Activated T-cell treated with anti-CD3 and anti-CD28 coated beads, Interleukin-2, amount 50 U/mL, for 24 hours (primary cell): ENCODE measurements at places on chromosomes 12 and 14.

DNA sequence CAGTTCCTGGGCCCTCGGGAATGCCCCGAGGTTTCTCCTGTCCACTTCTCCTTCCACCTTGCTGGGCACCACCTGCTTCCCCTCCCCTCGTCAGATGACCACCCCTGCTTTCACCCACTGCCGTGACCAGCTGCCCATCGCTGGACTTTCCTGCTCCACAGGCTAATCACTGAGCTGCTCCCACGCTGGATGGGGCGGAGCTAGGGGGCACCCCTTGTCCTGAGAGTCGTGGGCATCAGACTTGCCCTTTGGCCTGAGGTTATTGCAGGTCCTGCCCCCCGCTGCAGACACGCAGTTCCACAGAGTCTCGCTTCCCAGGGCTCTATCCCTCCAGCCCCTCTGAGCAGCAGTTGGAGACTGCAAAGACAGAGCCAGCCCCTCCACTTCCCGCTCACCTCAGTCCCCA lies 427 bp downstream of the SLC6A12 start:
- DNase-seq, result no peak

GRCh38 chr12:102950107-102950949 lies 7.1 kb upstream of the ASCL1 start:
- DNase-seq, result no peak

DNA sequence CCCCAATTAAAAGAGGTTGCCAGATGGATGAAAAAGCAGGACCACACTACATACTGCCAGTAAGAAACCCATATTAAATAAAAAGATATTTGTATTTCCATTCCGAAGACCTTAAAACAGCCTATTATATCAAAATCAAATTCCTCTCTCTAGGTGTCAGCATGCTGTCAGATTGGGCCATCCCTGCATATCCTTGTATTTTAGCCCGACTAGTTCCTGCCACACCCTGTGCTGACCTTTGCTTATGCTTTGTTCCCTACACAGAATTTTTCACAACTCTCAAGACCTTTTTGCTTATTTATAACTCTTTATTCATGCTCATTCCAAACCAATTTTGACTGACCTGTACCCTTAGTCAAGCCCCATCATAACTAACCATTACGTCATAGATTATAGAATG lies 12.8 kb downstream of the GSKIP start:
- no peak for DNase-seq

GRCh38 chr12:115632308-115632707 lies 645.2 kb downstream of the MED13L start:
- no peak for DNase-seq

GRCh38 chr12:32272465-32272864 lies 126.9 kb upstream of the FGD4 start:
- DNase-seq, result no peak

DNA sequence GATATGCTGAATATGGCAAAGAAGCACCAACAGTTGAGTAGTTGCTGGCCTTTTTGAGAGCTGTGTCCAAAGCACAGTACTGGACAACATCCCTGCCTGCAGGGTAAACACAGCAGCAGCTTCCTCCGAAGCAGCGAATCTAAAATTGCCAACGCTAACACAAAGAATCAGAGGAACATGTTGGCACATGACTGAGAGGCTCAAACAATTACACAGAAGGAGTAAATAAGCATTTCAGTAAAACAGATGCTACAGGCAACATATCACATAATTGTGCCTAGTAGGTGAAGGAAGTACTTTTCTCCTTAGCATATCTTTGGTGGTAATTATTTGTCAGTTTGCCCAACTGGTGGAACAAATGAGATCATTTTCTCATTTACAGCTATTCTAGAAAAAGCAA lies 52.1 kb downstream of the KICS2 start:
- no peak for DNase-seq

GRCh38 chr12:49131051-49131893 lies at the start of gene TUBA1B:
TUBA1B (minus strand) TSS chr12:49131395; CDS start chr12:49131300, 95 bp downstream.
- peak; percentile 95 for DNase-seq

GRCh38 chr12:57118711-57119271 lies 7.6 kb upstream of the STAT6 start:
- DNase-seq, result no peak

DNA sequence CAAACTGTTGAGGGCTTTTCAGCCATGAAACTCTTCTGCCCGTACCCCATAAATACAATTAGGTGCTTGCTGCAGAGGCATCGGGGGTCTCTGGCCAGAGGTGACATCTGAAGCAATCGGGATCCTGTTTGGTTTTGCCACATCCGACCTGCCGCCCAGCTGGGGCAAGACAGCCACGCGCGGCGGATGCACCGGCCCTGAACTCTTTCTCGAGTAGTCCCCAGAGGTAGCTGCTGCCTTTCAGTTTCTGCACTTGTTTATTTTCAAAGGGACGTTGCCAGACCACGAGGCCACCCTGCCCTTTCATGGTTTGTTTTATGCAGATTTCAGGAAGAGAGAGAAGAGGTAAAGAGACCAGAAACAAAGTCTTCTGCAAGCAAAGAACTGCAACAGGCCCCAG lies 10.6 kb upstream of the MLXIP start:
- no peak for DNase-seq

GRCh38 chr14:75441728-75442127 lies 13.9 kb downstream of the JDP2 start:
- DNase-seq, result no peak

DNA sequence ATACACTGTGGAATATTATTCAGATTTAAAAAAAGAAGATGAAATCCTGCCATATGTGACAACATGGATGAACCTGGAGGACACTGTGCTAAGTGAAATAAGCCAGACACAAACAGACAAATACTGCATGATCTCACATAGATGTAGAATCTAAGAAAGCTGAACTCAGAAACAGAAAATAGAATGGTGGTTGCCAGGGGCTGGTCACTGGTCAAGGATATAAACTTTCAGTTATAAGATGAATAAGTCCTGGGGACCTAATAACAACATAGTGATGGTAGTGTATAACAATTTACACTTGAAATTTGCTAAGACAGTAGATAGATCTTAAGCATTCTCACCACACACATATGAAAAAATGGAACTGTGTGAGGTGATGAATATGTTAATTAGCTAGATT lies 161.3 kb upstream of the TMCC3 start:
- DNase-seq, result no peak

DNA sequence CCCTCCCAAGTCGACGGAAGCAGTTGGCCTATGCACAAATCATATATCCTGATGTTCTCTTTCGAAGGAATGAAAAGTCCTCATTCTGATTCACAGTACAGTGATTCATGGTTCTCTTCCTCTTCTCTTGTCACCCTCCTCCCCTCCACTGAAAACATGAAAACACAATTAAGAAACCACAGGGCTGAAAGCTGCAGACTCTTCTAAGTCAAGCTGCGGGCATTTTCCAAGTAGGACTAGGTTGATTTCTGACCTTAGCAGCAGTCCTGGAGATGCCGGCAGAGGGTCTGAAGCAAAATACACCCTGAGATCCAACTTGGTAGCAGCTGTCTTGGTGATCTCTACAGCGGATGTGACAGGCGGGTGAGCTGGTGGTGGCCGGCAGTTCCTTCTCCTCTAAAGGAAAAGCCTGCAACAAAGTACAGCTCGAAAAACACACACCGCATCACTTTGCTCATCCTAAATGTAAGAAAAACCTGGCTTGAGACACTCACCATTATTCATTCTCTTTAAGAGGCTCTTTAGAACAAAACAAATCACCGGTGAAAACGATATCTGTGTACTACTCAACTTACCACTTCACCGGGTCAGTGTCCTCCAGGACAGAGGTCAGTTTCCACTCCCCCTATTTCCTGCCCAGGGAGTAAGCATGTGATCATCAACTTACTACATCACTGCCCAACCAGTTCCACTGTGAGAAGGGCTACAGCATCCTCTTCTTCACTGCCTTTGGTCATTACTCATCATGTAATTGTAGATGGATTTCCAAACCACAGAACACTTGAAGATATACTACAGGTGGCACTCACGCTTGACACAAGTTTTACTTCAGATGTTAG lies 6.0 kb downstream of the TMCC3 start:
- DNase-seq, result peak; percentile 44

DNA sequence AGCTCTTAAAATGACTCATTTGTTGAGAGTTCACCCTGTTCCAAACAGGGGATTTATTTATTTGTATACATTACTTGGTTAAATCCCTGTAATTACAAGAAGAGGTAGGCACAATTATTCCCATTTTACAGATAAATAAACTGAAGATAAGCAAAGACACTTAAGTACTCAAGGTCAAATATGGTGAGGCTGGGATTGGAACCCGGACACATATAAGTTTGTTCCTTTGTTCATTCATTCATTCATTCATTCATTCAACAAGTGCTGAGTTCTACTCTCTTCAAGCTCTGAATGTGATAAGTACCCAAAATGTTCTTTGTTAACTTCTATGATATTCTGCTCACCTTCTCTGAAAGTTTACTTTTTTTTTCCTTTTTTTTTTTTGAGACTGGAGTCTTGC lies 2.4 kb upstream of the TRIM9 start:
- DNase-seq, result no peak

GRCh38 chr12:124754949-124755800 lies 108.5 kb downstream of the SCARB1 start:
- no peak for DNase-seq

GRCh38 chr12:89363084-89363483 lies 10.8 kb upstream of the DUSP6 start:
- DNase-seq, result no peak

- no peak for DNase-seq
Measured at GRCh38 chr12:89672589-89672979, 36.1 kb downstream of the ATP2B1 start.
